ENCODE measurements at places on chromosomes 12 and 14.

GRCh38 chr12:57464569-57464968, 5.0 kb downstream of the GLI1 start:
- peaks cover 7% of the 10 kb centered on the region for H3K4me1 ChIP-seq
- H3K4me3 ChIP-seq: no peak overlapping the region
- no peak for DNase-seq
- no peaks in the 10 kb centered on the region for H3K27me3 ChIP-seq
- no peaks in the 10 kb centered on the region for H3K36me3 ChIP-seq
- H3K27ac ChIP-seq: no peak overlapping the region

GRCh38 chr12:1185460-1186182, 194.6 kb downstream of the ERC1 start:
- no peak overlapping the region for H3K4me3 ChIP-seq
- no peak overlapping the region for H3K27ac ChIP-seq
- no peak for DNase-seq
- H3K27me3 ChIP-seq: no peaks in the 10 kb centered on the region

DNA sequence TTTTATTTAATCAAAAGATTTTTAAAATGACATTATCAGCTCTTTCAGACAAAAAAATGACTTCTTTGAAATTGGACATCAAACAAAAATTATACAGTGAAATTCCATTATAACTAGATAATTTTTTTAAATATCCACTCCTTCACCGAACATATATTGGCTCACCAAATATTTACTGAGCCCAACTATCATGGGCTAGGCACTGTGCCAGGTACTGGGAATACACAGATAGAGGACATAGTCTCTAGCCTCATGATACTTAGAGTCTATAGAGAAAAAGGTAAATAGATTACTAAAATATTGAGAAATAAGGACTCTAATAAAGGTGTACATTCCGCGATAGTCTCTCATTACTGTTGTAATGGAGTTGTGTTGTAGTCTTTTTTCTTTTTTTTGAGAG, 219.9 kb downstream of the SEC23A start:
- DNase-seq: no peak
- no peak overlapping the region for H3K4me3 ChIP-seq
- no peaks in the 10 kb centered on the region for H3K36me3 ChIP-seq
- H3K27me3 ChIP-seq: no peaks in the 10 kb centered on the region
- H3K27ac ChIP-seq: no peak overlapping the region
- H3K4me1 ChIP-seq: no peaks in the 10 kb centered on the region

- no peaks in the 10 kb centered on the region for H3K27me3 ChIP-seq
- no peaks in the 10 kb centered on the region for H3K4me1 ChIP-seq
- no peaks in the 10 kb centered on the region for H3K36me3 ChIP-seq
- H3K27ac ChIP-seq: no peak overlapping the region
- DNase-seq: no peak
- H3K4me3 ChIP-seq: no peak overlapping the region
Observed at GRCh38 chr12:78146365-78146772, 315.7 kb downstream of the NAV3 start.

- no peaks in the 10 kb centered on the region for H3K4me1 ChIP-seq
- no peaks in the 10 kb centered on the region for H3K36me3 ChIP-seq
- no peak for DNase-seq
- no peak overlapping the region for H3K4me3 ChIP-seq
Observed at GRCh38 chr14:63283884-63284248, 34.9 kb downstream of the GPHB5 start.

GRCh38 chr14:89866458-89866857, 88.1 kb downstream of the EFCAB11 start:
- DNase-seq: no peak
- H3K27ac ChIP-seq: no peak overlapping the region

DNA sequence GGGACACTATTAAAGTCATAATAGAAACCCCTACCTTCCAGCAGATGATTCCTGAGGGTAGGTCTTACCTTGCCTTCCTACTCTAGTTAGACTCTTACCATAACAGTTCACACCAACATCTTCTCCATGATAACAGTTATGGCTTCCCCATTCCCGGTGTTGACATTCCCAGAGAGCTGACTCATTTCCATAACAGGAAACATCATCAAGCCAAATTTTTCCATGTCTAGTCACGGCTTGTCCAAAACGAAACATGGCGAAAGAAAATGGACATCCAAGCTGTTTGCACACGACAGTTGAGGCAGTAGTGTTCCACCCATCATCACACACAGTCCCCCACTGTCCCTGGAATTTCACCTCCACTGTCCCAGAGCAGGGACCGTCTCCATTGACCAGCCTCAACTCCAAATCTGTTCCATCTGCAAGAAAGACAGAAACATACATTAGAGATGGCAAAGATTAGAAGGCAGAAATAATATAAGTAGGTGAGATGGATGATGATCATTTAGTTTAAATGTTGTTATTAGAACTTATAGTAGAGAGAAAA, 10.6 kb downstream of the CD163L1 start:
- no peak overlapping the region for H3K4me3 ChIP-seq
- no peaks in the 10 kb centered on the region for H3K4me1 ChIP-seq

- DNase-seq: no peak
- no peak overlapping the region for H3K27ac ChIP-seq
- no peaks in the 10 kb centered on the region for H3K36me3 ChIP-seq
- no peaks in the 10 kb centered on the region for H3K27me3 ChIP-seq
- no peaks in the 10 kb centered on the region for H3K4me1 ChIP-seq
Observed at GRCh38 chr14:104954746-104955395, 23.3 kb downstream of the AHNAK2 start.

- no peaks in the 10 kb centered on the region for H3K36me3 ChIP-seq
- H3K4me3 ChIP-seq: no peak overlapping the region
- no peak for DNase-seq
- no peaks in the 10 kb centered on the region for H3K27me3 ChIP-seq
- H3K27ac ChIP-seq: peak overlapping the region; percentile 64
- peaks cover 6% of the 10 kb centered on the region for H3K4me1 ChIP-seq
Observed at GRCh38 chr14:89304972-89305703, 111.9 kb downstream of the FOXN3 start.

Measured in liver (tissue), 10 donors.